Esophagus squamous epithelium (tissue), 5 donors: ENCODE measurements at places on chromosomes 1 and 21.

- no peak for DNase-seq
These were observed 409.9 kb downstream of the HLX start for GRCh38 chr1:221289103-221289502.

DNA sequence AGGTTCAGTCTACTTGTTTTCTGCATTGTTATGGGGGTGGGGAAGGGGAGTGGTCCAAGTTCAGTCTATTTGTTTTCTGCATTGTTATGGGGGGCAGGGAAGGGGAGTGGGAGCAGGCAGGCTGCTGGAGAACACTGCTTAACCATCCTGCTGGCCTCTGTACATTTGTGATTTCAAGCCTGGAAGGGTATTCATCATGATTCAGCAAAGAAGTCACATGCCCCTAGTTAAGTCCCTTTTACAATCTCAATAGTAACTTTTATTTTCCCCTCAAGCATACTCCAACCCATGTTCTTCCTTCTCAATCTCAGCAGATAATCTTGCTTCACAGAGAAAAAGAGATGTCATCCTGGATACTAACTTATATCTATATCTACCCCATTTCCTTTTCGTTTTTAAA lies 7.9 kb downstream of the LYST start:
- no peak for DNase-seq

GRCh38 chr1:923131-923990 lies at the start of gene SAMD11:
Gene SAMD11 (plus strand): TSS chr1:923923. CDS start chr1:924432, 509 bp downstream.
- DNase-seq: no peak

DNA sequence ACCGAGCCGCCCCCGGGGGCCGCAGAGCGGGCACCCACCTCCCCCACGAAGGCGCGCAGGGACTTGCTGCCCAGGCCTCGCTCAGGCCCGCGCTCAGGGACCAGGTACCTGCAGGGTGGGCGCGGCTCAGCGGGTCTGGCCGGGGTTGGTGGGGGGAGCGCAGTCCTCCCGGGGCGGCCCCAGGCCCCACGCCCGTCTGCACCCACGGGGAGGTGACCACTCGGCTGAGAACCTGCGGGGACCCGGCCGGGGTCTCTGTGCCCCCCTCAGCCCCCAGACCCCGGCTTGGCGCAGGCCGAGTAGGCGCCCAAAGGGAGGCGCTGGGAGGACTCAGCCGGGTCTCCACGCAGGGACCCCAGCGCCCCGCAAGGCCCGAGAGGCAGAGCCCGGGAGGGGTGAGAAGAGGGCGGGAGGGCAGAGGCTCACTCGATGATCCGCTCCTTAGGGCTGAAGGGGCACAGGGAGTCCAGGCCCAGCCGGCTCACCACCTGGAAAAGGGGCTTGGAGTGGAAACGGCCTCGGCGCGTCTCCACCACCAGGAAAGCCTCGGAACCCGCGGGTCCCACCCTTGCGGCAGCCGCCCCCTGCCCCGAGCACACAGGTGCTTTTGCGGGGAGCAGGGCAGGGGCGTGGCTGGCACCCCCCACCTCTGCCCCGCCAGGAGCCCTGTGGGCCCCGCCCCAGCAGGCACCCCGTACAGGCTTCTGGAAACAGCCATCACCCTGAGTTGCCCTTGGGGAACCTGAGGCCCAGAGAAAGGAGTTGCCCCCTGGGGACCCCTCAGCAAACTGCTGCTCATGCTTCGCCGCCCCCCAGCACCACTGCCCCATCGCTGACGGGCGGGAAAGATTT lies 9.3 kb downstream of the FTCD start:
- DNase-seq: no peak

GRCh38 chr1:35575416-35575958 lies 2.4 kb downstream of the TFAP2E start:
- no peak for DNase-seq

DNA sequence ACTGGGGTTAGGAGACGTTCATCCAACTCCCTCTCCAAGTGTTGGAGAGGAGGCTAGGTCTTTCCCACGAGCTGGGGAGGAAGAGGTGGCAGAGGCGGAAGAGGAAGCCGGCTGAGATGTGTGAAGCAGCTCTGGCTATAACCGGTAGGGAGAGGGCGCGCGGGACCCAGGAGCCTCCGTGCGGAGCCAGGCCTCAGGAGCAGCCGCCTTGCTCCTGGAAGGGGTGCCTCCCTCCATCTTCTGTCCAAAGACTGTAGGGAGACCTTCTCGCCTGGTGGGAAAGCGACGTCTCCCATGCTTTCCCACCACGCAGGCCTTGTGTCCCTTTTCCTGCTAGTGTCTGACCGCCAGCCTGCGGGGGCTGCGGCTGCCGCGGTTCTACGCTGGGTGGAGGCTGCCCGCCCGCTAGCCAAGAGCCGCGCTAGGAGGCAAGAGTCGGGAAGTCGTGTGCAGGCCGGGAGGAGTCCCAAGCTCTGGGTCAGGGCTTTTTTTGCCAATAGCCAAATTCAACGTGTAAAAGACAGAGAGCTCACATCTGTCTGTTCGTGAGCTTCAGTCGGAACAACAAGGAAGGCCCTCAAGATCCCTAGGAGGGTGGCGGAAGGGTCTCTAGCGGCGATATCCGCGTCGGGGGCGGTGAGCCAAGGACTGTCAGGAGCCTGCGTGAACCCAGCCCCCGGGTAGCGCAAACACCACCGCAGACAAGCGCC lies 8.4 kb upstream of the NBPF11 start:
- DNase-seq: no peak

- DNase-seq: no peak
These were observed 46.8 kb upstream of the COX20 start for GRCh38 chr1:244788493-244789275.

DNA sequence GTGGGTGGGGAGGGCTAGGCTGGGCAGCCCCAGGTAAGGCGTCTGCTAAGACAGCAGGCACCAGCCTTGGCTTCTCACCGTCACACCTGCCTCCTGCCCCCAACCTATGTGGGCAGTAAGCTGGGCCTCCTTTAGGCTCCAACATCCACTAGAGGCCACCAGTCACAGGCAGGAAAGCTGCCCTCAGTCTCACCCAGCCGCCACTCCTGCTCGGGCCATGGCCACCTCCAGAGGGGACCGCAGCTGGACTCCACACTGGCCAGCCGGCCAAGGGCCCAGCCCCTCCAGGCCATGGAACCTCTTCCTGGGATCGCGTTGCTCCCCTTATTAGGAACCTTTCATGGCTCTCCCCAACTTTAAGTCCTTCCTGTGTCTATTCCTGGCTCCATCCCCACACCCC lies 74.5 kb downstream of the MRPL37 start:
- DNase-seq: no peak

- DNase-seq: no peak
These were observed 6.2 kb downstream of the DNMT3L start for GRCh38 chr21:44255511-44255981.

GRCh38 chr1:231952154-231952553 lies 325.6 kb downstream of the DISC1 start:
- no peak for DNase-seq

DNA sequence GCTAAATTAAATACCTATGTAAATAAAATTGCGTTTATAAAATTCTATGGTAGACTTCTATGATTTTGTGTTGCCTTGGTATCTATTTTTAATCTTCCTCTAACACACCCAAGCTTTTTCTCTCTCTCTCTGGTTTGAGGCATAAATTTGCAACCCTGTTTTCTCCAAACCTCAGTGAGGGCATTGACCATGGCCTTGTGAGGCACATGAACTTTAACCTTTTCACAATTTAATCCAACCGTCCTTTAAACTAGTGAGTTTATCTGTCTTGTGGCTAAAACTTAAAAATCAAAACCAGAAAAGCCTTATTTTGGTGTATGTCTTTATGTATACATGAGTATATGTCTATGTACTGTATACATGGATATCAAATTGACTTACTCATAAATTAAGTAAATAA lies 746.6 kb upstream of the B3GALT2 start:
- no peak for DNase-seq

- DNase-seq: no peak
These were observed 108.1 kb upstream of the BACE2 start for GRCh38 chr21:41059871-41060270.

DNA sequence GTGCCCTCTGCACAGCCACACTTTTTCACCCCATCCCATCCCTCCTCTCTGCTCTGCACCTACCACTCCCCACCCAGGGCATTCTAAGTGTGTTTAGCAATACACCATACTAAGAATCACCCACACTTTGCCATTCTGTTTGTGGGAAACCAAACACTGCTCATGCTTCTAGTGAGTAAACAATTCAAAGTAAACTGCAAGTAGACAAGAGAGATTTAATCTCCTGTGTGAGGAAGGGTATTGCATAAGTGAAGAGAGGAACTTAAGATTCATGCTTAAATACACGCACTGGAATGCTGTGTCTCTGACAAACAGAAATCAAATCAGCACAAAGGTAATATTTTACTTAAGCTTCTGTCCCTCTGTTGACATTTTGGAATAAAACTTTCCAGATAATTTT lies 4.8 kb upstream of the EDARADD start:
- DNase-seq: no peak
